ENCODE measurements at places on chromosomes 3 and 15. TPM values are rescaled to one million over a fixed set of nuclear protein-coding genes. Genes with fewer than 3 reads are reported as not detected.

SLC2A2 gene
- total RNA-seq, result not detected

DNA sequence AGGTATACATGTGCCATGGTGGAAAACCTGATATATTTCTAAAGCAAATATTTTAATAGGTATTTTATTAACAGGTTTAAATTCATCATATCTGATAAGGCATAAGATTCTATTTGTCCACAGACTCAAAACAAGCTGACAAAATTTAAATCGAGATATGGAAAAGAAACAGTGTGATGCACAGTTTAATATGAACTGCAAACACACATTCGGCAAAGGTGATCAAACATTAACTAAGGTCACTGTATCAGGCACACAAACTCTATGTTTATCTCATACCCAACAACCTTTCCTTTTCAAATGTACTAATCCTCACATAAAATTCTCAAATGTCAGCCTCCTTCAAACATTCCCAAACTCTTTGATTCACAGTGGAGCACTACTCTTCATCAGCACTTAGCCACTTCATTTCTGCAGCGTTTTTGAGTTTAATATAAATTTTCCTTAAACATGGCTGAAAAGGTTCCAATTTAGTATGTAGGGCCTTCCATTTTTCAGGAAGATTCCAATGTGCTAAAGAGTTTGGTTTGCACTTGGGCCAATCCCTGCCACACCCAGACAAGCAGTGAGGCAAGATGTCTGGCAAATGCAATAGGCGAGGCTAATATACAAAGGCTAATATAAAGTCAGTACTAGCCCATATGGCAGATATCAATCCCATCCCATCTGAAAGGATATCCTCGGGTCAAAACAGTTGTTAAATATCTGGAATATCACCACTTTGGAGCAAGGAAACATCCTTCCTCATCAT, 84.6 kb downstream of the GBE1 start:
- no peak for DNase-seq

DNAJB11 gene
- 37.8 TPM for total RNA-seq

DNA sequence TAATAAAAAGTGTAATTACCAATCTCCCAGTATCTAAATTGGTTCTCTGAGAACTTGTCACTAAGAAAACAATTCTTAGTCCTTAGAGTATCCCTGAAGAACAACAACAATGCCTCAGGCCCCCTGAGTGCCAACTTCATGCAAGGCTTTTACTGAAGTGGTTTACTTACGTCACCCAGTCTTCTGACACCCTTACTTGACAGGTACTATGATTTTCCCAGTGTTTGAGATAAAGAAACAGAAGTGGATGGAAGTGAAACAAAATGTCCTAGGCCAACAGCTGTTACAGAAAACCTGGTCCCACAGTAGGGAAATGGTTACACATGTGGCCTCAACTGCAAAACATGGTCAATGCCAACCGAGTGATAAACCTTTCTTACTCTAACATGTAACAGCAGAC, 331.1 kb downstream of the FOXP1 start:
- peak; percentile 58 for DNase-seq

FBXW12 gene
- not detected for total RNA-seq

DNA sequence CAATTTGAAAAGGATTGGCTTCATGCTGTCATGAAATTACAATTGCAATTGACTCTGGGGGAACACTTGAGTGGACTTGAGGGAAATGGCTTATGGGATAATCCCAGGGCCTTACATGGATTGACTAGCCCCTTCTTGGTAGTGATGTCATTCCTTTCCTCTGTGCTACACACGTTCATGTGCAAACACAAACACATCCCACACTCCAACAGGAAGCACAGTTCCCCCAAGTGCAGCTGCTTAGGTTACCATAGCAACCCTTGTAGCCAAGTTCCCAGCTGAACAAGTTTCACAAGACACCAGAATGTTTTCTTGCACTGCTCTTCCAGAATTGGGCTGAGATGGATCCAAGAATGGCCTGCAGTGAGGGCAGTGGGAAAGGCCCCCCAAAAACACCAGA, 217.0 kb downstream of the ZNF621 start:
- no peak for DNase-seq

DNA sequence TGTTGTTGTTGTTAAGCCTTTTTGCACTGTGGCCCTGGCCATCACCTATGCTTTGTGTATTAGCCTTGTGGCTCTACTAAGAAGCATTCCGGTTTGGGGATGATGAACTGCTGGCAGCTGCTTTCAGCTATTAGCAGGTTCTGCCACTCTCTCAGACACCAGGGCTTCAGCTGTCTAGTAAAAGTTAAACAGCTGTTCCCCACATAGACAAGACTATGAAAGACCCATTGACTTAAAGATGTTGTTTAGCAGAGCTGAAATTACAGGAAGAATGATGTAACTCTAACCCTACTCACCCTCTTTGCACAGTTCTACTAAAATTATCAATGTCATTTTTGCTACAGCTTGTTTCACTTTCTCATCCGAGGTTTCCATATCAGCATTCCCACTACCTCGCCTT, 131.2 kb upstream of the CGNL1 start:
- no peak for DNase-seq

DNA sequence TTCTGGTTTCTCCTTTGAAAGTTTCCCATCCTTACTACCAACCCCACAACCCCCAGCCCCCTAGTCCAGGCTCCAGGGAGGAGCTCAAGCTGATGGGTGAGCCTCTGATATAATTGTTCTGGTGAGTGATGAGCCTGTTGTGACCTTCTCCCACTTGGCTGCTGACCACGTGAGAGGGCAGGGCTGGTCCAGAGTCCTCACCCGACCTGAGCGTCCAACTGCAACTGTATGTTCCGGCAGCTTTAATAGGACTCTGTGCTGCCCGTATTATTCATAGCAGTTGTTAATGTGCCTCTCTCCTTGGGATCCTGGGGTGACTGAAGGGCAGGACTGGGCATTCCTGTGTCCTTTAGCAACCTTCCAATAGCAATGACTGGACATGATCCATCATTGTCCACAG, 56.2 kb downstream of the B3GNT5 start:
- DNase-seq, result no peak

GRCh38 chr15:38201714-38202113, 50.9 kb upstream of the SPRED1 start:
- DNase-seq, result no peak

PLA2G4E gene
- 1.1 TPM for total RNA-seq

GOLGA8M gene
- total RNA-seq, result 2.9 TPM

RHCG gene
- total RNA-seq, result not detected

GRCh38 chr3:100072326-100073048, 41.8 kb downstream of the FILIP1L start:
- DNase-seq, result no peak

- no peak for DNase-seq
Measured at GRCh38 chr15:52086011-52086786, 26.4 kb downstream of the BCL2L10 start.

- no peak for DNase-seq
Measured at GRCh38 chr3:12903000-12903800, 61.8 kb upstream of the RPL32 start.

- DNase-seq, result no peak
Measured at GRCh38 chr3:15345066-15345607, 12.8 kb upstream of the SH3BP5 start.

PSTPIP1 gene
- total RNA-seq, result 18.4 TPM

DNA sequence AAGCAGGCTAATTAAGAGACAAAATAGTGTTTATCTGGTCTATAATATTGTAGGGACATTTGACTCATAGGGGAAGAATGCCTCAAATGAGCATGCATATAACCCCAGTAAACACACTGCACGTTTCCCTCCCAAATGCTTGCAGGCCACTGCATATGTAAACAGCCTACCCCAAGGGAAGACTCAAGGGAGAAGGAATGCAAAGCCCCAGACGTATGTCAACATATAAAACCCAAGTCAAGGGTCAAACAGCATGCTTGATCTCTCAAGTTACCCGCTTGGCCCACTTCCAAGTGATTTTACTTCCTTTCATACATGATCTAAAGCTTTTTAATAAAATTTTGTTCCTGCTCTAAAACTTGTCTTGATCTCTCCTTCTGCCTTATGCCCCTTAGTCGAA, 1090.0 kb downstream of the OTOL1 start:
- DNase-seq, result no peak

SEMA3G gene
- total RNA-seq, result 23.6 TPM

DNA sequence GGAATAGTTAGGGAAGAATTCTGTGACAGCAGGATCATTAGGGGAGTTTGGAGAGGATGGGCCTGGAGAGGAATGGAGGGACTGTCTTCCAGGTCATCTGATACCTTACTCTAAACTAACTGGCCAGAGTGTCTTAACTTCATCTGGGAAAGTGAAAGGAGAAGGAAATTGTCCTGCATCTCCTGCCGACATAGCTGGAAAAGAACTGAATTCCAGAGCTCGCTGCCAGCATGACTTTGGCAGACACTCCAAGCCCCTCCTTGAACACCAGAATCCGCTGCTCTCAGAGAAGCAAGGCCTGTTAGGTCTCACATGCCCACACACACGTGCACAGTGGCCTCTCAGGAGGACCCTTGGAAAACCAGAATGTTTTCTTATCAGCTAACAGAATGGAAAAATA, 10.5 kb downstream of the ABI3BP start:
- DNase-seq, result peak; percentile 46

- DNase-seq, result peak; percentile 79
Measured at GRCh38 chr15:38130740-38131498, 121.7 kb upstream of the SPRED1 start.

- no peak for DNase-seq
Measured at GRCh38 chr3:194286375-194287146, 64.6 kb downstream of the CPN2 start.

DNA sequence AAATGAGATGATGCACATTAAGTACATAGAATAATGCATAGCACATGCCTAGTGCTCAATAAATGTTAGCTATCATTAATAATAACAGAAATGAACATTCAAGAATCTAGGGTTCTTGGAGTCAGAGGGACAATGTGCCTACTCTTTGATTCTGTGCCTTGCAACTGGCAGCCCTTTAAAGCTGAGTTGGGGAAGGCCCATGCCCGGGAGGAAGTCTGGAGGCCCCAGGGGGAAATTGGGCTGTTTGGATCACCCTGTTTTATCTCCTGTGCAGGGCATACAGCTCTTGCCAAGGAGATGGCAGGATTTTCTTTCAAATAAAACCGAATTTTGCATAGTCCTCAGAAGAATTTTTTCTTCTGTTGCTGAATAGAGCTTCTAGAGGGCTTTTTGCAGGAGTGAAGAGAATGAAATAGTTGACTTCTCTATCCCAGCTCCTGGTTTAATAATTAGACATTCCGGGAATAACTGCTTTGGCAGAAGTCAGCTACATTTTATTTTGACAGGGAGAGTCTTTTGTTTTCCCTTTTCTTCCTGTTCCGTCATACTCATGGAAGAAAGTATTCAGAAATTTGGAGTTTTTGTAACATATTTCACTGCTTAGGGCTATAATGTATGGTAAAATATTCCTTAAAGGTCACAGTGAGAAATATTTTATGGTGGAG, 18.0 kb upstream of the KCNAB1 start:
- no peak for DNase-seq

PLAAT1 gene
- total RNA-seq, result not detected

TTLL13 gene
- not detected for total RNA-seq

AMIGO3 gene
- not detected for total RNA-seq

COL7A1 gene
- 2.6 TPM for total RNA-seq

GP5 gene
- total RNA-seq, result 0.38 TPM

- peak; percentile 48 for DNase-seq
Measured at GRCh38 chr15:72203507-72203837, 5.9 kb upstream of the GRAMD2A start.

DNA sequence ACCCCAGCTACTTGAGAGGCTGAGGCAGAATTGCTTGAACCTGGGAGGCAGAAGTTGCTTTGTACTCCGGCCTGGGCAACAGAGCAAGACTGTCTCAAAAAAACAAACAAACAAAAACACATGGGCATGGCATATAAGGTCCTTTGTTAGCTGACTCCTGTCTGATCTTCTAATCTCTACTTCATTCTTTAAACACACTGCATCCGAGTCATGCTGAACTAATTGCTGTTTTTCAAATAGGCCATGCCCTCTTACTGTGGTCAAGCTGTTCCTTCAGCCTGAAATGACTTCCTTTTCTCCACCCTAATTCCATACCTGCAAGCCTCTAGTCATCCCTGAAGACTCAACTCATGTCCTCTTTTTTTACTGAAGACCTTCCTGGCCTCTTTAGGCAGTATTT, 22.3 kb upstream of the SLMAP start:
- DNase-seq, result no peak

DNA sequence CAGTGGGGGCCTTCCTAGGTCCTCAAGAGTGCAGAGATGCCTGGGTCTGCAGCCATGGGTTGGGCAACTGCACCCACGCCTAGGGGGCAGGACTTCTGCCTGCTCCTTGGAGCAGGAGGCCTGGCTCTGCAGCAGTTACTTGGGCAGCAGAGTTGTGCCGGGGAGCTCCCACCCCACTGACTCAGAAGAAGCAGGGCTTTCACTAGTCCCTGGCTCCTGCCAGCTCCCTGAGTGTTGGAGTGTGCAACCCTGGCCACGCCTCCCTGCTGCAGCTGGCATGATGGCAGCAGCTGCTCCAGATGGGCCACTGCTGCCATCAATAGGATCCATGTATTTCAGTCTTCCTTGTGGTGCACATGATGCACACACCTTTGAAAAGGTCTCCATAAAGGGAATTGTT, 40.6 kb upstream of the KCNH8 start:
- no peak for DNase-seq

DNA sequence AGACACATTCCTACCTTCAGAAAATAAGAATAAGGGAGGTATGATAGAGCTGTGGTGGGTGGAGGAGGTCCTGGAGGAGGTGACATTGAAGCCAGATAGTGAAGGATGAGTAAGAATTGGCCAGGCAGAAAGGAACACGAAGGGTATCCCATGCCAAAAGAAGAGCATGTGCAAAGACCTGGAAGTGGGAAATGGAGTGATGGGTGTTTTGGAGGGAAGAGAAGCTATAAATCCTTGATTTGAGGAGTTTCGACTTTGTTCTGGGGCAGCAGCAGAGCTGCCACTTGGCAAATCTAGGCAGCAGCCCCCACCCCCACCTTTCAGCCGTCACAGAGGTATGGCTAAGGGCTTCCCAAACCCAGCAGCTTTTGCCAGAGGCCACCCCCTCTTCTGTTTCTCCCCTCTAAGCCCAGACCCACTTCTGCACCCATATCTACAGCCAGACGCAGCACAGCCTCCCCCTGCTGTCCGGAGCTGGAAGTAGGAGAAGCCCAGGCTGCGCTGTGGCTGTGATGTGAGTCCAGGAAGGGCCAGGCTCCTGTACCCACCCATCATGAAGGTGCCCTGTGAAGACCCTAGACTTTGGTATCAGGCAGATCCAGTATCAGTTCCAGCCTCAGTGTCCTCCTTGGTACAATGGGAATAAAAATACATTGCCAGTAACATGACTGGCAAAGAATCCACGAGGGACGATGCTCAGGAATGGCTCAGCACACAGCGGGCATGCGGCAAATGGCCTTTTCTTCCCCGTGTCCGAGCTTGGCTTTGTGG, 188.7 kb upstream of the LINGO1 start:
- DNase-seq, result no peak

GRCh38 chr3:52756141-52756540, 14.6 kb downstream of the NEK4 start:
- no peak for DNase-seq

UBE2E2 gene
- total RNA-seq, result 50.8 TPM
